ENCODE measurements at places on chromosomes 3 and 15.

GRCh38 chr15:89999676-90000185, 1.4 kb upstream of the ZNF710 start:
- DNase-seq = no peak

- no peak for DNase-seq
Measured at GRCh38 chr3:152284906-152285305, 16.2 kb downstream of the MBNL1 start.

DNA sequence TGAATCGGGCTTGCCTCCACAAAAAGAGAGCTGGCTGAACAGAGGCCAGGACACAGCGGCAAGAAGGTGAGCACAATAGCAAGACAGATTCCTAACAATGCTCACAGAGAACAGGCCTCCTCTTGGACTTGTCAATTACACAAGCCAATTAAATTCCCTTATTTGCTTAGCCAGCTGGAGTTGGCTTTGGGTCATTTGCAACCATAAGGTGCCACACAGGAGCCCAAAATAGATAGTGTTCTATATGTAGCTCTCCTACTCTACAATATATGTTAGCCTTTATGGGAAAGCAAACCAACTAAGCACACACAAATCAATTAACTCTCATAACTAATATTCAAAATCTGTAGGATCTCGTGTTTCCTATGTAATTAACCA, 335.6 kb downstream of the FOXP1 start:
- no peak for DNase-seq

GRCh38 chr3:157284688-157285087, 124.7 kb upstream of the CCNL1 start:
- no peak for DNase-seq

GRCh38 chr15:38861108-38861507, 296.5 kb upstream of the RASGRP1 start:
- no peak for DNase-seq

DNA sequence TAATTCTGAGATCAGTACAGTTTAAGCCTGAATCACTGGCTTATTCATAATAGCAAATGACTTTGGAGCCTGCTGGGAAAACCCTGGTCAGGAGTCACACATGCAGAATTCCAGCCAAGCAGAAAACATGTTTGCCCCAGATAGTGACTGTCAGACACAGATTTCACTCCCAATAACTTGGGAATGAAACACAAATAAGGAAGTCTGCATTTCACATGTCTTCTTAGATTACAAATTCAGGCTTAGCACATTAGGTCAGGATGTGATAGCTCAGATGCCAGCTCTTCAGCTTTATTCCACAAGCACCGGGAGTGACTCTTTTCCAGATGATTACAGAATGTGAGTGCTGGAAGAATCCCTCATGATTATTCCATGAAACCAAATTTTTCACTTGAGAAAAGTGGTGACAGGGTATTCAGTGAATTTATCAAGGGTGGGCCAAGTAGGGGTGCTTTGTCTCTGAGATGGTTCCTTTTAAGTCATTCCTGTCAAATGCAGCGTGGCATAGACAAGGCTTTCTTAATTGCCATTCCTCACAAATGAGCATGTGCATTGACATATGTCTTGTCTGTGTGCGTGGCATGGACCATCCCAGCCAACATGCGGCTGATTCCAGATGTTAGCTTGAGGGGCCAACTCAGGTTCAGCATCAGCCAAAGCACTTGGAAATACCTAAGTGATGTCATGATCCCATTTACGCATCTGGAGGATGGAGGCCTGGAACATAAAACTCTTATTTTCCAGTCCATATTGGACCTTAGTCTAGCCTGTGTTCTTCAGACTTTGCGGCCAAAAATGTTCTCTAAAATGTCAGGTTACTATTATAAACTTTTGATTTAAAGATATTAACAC, 191.0 kb downstream of the EPHB1 start:
- DNase-seq = no peak

- DNase-seq = no peak
Measured at GRCh38 chr15:70761046-70761445, 2.3 kb downstream of the UACA start.

DNA sequence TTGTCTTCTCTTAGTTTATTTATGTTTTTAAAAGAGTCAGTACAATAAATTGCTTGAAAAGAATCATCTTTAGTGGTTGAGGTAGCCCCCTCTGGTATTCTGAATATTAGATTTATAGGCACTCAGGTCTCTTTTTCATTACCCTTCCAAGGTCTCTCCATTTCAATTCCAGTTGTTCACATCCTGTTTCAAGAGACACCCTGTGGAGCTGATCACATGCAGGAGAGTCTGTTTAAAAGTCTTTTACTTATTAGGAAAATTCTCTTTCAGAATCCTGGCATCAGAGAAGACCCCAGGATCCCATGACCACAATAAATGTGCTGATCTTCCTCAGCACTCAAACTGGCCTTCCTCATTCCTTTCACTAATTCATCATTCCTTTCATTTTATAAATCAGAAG, 195.7 kb downstream of the ZIC4 start:
- no peak for DNase-seq

GRCh38 chr15:98501192-98501591, 147.1 kb upstream of the IGF1R start:
- DNase-seq = no peak

- DNase-seq = no peak
Measured at GRCh38 chr3:9700536-9700935, 3.1 kb upstream of the CPNE9 start.

Measured in left renal cortex interstitium (tissue), 4 donors.